ENCODE measurements at places on chromosomes 1 and 21. TPM values are rescaled to one million over a fixed set of nuclear protein-coding genes. Genes with fewer than 3 reads are reported as not detected.

DNA sequence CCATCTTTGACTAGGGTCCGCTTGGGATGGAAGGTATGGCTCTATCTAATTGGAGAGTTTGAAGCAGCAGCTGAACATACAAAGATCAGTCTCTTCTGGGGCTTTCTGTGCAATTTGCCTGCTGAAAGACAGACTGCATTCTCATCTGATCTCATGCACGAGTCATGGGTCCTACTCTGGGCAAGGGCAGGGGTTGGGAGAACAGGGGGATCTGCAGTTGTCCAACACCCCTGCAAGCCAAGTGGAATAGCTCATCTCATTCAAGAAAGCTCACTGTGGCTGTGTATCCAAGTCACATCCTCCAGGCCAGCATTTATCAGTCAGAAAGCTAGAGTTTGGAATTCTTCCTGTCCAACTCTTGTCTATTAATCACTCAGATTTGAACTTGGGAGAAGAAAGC lies 177.2 kb upstream of the C8B start:
- no peaks in the 10 kb centered on the region for H3K36me3 ChIP-seq
- H3K4me3 ChIP-seq: no peak overlapping the region
- no peak for DNase-seq
- H3K27me3 ChIP-seq: no peaks in the 10 kb centered on the region
- no peak overlapping the region for H3K27ac ChIP-seq

DNA sequence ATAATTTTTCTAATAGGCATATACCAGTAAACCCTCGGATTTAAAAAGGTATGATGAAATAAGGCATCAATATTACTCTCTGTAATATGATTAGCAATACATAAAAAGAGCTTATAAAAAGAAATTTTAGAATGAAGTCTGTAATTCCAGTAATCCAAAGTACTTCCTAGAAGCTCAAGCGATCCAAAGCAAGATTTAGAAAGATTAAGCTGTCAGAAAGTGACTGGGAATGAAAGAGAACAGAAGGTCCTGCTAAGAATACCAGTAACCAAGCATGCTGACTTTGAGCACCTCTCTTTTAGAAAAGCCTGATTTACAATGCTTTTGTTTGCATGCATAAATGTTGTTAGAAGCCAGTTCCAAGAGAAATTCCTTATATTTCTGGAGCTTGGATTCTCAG lies 125.1 kb downstream of the GIPC2 start:
- no peak overlapping the region for H3K4me3 ChIP-seq
- H3K27me3 ChIP-seq: no peaks in the 10 kb centered on the region
- H3K36me3 ChIP-seq: no peaks in the 10 kb centered on the region
- H3K27ac ChIP-seq: no peak overlapping the region

GRCh38 chr1:198833706-198834503 lies 195.1 kb downstream of the PTPRC start:
- no peak overlapping the region for H3K27ac ChIP-seq
- DNase-seq: no peak
- no peak overlapping the region for H3K4me3 ChIP-seq

DNA sequence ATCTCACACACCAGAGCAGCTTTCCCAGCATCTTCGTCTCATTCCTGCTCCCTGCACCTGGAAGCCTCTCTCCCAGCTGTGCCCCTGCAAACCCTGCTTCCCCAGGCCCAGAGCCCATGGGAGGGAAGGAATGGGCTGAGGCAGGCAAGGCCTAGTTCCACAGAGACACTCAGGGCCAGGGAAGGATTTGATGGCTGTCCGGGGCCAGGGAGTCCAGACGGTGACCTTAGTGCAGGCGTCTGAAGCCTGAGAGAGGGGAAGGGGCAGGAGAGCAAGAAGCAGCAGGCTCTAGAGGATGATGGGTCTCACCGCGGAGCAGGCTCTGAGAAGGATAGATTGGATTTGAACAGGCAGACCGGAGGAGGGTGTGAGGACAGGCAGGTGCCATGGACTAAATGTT lies 22.2 kb upstream of the TNNI1 start:
- no peak overlapping the region for H3K27ac ChIP-seq
- no peaks in the 10 kb centered on the region for H3K27me3 ChIP-seq
- H3K36me3 ChIP-seq: no peaks in the 10 kb centered on the region
- DNase-seq: no peak

GRCh38 chr1:186927884-186928283 lies 99.1 kb downstream of the PLA2G4A start:
- no peak overlapping the region for H3K4me3 ChIP-seq
- no peak overlapping the region for H3K27ac ChIP-seq
- no peaks in the 10 kb centered on the region for H3K36me3 ChIP-seq

The SHE gene
- 0.87 TPM for total RNA-seq

The SPATA21 gene
- total RNA-seq: not detected

The OPTC gene
- total RNA-seq: not detected

All from stomach (tissue), 19 donors.